ENCODE measurements at places on chromosomes 5 and 9. TPM values are rescaled to one million over a fixed set of nuclear protein-coding genes. Genes with fewer than 3 reads are reported as not detected.

DNA sequence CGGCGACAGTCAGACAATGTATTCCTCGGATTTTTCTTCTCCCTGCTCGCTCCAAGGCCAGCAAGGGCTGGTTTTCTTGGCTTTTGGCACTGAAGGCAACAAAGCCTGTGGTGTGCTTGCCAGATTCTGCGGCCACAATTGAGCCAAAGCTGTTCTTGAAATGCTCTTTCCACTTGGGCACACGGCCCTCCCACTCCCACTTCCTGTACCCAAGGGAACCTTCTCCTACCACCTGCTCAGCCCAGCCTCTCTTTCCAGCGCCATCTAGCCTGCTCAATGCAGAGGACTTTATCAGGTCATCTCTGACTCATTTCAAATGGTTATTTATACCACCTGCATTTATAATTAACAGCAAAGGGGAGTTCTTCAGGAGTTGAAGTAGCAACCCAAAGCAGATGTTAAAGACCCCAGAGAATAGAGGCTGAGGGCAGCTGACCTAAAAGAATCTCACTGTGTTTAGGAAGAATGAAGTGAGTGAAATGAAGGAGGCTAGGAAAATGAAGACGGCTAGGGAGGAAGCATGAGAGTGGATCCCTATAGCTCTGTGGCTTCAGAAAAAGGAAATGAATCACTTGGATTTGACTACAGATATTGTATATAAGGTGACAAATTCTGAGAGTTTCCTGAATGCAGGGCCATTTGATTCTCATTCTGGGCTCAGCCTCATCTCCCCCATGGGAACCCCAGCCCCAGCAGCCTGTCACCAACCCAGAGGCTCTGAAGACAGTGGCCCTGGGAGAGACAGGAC lies 439.0 kb downstream of the ENC1 start:
- DNase-seq: peak; percentile 15

DNA sequence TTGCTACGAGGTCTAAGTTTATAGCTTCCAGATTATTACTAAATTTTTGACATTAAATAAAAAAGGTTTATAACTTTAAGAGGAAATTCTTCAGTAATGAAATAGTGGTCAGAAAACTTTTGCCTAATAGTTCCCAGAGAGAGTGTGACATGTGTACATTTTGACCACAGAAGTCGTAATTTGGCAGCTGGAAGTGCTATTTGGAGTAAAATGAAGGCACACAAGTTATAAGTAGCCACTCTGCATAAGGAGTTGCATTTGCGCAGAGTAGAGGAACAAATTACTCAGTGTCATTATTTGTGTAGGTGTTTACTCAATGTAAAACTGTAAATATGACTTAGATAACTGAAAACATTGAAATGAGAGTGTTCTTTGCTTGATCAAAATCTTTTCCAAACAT lies 408.4 kb downstream of the CCDC171 start:
- DNase-seq: no peak

GRCh38 chr5:33938507-33938796 lies 2.3 kb downstream of the RXFP3 start:
- no peak for DNase-seq

DNA sequence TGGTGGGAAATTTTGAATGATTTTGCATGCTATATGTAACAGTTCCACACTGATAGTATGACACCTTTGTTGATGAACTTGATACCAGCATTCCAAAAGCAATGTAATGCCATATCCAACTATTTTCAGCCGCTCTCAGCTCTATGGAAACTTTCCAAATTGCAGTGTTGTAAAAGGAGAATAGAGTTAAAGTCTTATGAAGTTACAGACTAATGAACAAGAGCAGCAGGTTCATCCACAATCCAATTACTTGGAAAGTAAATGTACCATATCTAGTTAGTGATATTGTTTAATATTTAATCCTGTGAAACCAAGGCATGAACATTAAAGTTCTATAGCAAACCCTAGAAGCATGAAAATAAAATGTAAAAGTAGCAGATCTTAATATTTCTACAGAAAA lies 418.2 kb downstream of the TUSC1 start:
- DNase-seq: no peak

The QRFP gene
- total RNA-seq: not detected

All from activated CD4-positive, alpha-beta memory T cell treated with anti-CD3 and anti-CD28 coated beads for 36 hours (primary cell).